ENCODE measurements at places on chromosomes 4 and X.

GRCh38 chrX:17563515-17563914 lies 173.8 kb upstream of the SCML1 start:
- DNase-seq, result no peak

DNA sequence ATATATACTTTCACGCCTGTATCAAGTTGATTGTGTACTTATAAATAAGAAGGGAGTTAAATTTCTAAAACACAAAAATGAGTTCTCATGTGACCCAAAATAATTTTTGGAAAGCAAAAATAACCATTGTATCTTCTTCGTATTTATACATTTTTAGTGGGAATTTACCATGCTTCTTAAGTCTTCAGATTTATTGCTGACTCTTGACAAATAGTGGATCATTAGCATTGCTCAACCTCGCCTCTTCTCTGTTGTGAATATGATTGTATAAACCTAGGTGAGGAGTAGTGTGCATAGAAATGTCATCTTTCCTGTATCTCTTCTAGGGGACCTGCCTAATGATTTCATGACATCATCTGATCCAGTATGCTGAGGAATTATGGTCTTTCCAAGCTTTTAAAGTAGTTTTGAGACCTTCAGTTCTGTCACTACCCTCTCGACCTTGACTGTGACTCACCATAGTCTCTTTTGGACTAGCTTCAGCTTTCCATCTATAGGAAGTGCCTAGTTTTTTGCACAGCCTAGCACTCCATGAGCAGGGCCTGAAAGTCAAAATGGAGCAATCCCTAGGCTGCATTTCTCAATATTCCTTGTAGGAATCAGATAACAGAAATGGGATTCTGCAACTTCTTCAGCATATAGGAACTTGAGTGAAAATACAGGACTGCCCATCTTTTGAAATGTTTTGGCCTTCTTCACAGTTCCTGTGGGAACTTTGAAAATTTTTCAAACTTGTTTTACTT lies 157.6 kb downstream of the ARX start:
- DNase-seq, result no peak

DNA sequence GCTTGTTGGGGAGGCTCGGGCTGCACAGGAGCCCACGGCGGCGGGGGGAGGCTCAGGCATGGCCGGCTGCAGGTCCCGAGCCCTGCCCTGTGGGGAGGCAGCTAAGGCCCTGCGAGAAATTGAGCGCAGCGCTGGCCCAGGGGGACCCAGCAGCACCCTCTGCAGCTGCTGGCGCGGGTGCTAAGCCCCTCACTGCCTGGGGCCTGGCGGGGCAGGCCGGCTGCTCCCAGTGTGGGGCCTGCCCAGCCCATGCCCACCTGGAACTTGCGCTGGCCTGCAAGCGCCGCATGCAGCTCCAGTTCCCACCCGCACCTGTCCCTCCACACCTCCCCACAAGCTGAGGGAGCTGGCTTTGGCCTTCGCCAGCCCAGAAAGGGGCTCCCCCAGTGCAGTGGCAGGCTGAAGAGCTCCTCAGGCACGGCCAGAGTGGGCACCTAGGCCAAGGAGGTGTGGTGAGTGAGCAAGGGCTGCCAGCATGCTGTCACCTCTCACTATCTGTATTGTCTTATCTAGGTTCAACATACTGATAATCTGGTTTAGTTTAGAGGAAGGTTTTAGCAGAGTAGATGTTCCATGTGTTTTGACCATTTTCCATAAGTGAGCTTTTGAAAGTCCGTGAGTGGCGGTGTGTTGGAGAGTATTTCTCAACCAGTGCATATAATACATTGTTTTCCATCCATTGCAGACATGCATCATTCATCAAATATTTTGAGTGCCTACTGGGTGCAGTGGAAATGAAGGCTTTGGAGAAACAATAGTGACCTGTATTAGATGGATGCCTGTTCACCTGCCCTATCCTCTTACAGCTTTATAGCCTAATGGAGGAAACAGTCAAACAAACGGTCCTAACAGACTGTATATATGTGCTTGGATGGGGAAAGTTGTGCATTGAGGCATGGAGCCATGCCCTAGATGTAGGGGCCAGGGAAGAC lies 13.1 kb downstream of the PI4K2B start:
- no peak for DNase-seq

DNA sequence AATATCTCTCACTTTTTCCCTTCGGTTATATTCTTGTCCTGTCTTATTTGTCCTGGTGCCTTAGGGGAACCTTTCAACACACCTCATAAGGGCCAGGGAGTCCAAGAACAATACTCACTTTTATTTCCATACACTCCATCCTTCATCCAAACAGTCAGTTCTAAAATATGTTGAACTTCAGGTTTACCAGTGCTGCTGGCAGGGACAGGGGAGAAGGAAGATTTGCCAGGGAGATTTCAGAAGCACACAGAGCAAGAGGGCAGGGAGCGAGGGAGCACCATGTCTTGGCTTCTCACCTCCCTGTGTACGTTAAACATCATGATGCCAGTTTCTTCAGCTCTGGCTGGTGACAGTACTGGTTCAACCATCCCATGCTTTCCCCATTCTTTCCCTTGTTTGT lies 631.1 kb upstream of the FAT1 start:
- no peak for DNase-seq

DNA sequence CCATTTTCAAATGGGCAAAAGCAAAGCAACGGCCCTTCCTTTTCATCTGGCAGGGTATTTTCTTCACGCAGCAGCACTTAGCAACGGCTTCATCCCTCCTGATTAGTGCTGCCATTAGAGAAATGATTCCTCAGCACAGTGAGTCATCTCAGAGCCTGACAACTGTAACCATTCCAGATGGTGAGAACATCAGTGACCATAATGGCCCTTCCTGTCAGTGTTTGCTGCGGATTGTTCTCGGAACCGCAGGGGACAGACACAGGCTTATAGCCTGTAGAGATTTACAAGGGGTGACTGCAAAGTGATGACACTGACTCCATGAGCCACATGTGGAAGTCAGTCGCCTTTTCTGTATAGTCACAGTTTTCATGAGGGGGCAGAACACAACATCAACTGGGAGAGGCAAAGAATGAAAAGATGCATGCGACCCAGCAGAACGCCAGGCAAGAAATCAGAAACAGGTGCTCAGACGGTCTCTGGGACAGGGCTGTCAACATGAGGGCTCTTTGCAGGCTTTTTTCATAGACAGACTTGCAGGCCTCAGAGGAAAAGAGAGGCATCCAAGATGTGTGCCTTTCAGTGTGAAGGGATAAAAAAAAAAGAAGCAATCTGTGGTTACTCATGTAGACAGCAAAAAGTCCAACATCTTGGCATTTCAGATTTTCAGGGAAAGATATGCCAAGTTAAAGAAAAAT lies 69.9 kb upstream of the FBXW7 start:
- DNase-seq, result no peak

- DNase-seq, result no peak
Measured at GRCh38 chr4:53997898-53998297, 66.5 kb downstream of the CHIC2 start.

DNA sequence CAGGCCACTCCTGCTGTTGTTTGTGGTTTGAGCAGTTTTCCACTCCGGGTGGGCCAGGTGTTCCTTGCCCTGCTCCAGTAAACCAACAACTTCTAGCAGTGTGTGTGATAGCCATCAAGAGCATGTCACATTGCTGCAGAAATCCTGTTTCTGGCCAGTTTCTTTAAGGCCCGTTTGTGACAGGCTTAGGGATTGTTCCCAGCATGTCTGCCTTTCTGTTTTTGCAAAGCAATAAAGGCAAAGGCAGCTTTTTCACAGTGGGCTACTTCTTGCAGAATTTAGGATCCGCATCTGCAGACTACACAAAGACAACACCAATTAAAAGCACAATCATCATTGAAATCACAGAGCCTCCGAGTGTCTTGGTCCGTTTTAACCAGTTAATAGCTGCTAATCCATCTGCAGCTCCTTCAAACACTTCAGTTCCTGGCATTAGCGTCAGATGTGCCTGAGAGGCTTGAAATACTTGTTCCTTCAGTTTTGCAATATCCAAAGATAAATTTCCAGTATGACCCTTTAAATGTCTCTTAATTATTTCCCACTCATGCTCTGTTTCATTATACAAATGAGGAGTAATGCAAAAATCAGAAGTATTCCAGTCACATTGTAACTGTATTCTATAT lies 65.1 kb downstream of the ADAM29 start:
- no peak for DNase-seq

DNA sequence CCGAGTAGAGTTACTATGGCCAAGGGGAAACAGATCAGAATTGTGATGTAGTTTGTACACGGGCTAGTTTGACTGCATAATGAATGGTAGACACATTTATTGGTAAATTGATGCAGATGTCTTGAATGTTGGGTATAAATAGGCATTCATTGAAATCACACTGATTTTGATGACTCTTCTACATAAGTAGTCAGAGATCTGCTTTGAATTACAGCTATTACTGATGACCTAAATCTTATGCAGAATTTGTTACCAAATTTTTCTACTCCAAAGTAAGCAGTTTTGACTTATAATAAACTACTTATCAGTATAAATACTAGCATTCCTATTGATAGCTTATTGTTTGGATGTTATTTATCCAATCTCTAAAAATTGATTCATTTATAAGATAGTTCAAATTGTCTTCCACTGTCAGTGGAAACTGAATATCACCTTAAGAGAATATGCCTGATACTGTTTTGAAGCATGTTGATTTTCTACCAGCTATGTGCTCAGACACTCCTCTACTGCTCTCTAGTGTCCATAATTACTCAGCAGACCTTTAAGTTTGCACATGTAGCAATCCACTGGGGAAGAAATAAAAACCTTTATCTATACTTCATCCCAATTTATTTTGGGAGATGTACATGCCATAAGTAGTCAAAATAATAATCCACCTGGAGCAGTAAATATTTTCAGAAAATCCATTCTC lies 120.3 kb downstream of the RASL11B start:
- no peak for DNase-seq

DNA sequence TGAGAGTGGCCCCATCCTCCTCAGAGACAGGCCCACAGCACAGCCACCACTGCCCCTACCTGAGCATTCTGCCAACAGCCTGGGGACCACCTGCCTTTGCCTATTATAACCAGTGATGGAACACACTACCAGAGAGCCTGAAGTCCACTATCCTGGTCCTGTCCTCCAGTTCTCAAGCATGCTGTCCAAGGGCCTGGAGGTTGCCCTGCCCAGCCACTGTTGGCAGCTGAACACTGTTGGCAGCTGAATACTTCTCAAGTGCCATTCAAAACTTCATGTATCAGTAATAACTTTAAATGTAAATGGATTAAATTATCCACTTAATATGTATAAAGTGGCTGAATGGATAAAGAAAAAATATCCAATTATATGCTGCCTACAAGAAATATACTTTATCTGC lies 194.3 kb upstream of the JADE1 start:
- DNase-seq, result no peak
